Ovary (tissue), 10 donors: ENCODE measurements at places on chromosomes 5 and 9. TPM values are rescaled to one million over a fixed set of nuclear protein-coding genes. Genes with fewer than 3 reads are reported as not detected.

DNA sequence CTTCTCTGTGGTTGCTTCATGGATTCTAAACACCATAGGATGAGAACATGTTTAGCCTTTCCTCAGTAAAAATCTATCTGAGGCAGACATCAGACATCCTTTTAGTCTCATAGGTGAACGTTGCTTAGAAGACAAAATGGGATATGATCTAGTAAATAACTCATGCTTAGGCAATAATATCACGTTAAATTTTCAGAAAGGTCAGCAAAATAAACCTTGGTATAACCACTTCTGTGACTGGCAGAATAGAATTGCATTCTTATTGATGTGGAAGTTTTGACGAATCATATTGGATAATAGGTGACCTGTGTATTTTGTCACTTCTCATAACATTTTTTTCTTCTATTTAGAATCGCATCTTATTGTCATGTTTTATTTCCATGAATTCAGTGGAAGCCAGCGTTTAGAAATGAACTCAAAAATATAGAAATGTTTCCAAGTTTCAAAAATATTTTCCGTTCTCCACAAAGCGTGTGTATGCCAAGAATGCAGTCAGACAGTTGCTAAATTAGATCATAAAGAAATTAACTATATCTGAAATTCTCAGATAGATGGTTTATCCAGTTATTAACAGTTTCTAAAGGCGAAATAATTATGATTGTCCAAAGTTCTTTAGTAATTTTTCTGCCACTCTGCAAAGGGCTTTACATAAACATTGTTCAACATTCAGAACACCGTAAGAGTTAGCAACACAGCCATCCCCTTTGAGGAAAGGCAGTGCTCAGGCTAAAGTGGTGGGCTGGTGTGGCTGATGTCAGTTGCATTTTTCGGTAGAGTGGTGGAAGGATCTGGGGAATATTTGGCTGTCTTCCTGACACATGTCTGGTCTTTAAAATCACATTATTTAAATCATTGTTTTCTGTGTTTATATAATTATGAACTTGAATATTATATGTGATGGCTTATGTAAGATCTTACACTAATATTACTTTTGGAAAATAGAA, 827.2 kb downstream of the MTRR start:
- no peak for DNase-seq

DNA sequence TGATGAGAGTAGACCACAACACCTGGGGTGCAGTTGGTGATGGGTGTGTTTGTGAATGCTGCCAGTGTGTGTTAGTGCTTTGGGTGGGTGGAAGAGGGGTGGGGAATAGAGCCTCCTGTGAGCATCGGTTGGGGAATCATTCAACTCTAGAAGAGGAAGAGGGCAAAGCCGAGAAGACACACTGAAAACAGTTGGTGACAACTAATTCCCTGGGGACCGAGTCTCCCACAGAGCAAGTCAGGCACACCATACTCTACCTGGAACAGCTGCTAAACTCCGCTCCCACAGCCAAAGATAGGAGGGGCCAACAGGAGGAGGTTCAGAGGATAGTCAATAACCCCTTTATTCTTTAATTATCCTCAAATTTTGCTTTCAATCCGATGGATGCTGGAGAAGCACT, 1.6 kb upstream of the ARHGEF39 start:
- no peak for DNase-seq

DNA sequence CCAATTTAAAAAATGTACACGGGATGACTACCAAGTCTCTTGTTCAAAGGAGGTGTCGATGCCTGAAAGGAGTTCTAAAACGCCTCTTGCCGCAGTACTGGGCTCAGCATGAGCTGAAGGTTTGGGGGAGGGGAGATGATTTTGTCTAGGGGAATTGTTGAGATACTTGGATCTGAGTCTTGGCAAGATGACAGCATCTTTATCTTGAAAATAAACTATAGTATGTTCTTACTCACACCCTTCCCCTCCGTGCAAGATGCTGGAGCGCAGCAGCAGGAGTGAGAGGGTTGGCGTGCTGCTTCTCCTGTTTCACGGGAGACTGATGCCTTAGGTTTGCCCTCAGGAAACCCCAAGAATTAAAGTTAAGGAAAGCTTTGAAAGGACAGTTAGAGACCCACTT, 47.3 kb downstream of the FAM78A start:
- DNase-seq: no peak

The DOCK8 gene
- 6.1 TPM for total RNA-seq

The ADAM19 gene
- total RNA-seq: 1.7 TPM

GRCh38 chr9:17802249-17802857, 223.5 kb downstream of the SH3GL2 start:
- no peak for DNase-seq

DNA sequence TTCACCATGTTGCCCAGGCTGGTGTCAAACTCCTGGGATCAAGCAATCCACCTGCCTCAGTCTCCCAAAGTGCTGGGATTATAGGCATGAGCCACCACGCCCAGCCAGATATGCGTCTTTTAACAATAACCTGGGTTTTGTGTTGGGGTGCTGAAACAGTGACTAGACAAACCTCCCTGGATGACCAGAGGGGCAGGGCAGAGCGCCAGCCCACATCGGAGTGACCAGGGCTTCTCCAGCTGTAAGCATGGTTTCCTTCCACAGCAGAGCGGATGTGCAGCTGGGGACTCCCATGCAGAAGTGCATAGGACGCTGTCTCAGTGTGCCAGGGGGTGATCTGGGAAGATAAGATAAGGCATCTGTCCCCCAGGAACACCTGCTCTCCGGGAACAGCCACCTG, 244.9 kb downstream of the IRX2 start:
- no peak for DNase-seq

GRCh38 chr5:119501671-119502179, 49.4 kb downstream of the HSD17B4 start:
- no peak for DNase-seq

GRCh38 chr5:945691-946551, 53.2 kb downstream of the TRIP13 start:
- no peak for DNase-seq

The SLC36A3 gene
- total RNA-seq: not detected

DNA sequence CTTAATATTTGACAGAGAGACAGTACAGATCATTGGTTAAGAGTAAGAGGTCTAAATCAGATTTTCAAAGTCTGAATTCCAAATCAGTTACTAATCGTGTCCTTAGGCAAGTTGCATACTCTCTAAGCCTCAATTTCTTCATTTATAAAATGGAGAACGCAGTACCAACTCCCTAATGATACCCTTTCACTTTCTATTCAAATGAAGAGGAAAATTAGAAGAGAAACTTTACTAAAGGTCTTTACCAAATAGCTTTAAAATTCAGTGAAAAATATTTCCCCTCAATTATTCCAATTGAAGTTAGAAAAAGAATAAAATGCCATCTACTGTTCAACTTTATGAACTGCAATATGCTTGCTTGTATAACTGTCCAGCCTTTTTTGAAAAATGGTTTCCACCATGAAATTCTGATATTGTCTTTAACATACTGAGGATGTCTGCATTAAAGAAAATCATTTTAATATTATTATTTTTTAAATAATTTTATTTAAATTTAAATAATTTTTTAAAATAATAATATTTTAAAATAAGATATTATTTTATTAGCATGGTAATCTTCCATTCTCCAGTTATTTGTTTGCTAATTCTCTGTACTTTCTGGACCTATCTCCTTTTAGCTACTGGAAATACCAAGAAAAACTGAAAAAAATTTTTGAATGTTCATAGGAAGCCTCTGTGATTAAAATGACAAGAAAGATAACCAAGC, 36.0 kb downstream of the POC5 start:
- no peak for DNase-seq

The GARIN3 gene
- not detected for total RNA-seq

- no peak for DNase-seq
Measured at GRCh38 chr9:37426846-37427245, 4.3 kb downstream of the GRHPR start.

The CATSPER3 gene
- 0.63 TPM for total RNA-seq

- no peak for DNase-seq
Measured at GRCh38 chr5:67077296-67077695, 119.3 kb downstream of the CD180 start.

DNA sequence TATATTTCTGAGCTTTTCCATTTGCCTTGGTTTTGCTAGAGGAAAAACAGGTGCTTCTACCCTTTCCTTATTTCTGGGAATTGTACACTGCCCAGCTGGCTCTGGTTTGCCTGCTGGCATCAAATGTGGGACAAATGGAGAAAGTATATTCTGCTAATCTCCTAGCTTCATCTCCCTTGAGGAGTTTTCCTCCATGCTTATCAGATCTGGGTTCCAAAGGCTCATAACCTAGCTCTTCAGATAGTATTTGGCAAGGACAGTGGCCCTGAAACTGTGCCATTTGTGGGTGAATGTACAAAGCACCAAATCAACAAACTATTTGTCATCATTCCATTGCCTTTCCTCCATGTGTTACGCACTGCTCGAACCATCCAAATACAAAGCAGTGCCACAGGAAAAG, 16.2 kb downstream of the PRLR start:
- DNase-seq: no peak

GRCh38 chr9:79054500-79054899, 517.3 kb upstream of the TLE4 start:
- no peak for DNase-seq

GRCh38 chr9:23598994-23599393, 227.0 kb downstream of the ELAVL2 start:
- DNase-seq: no peak

GRCh38 chr9:136713550-136713949, 1.2 kb downstream of the DIPK1B start:
- DNase-seq: no peak

The LCN10 gene
- 4.5 TPM for total RNA-seq

GRCh38 chr9:123087359-123087888, 54.0 kb downstream of the GPR21 start:
- DNase-seq: no peak

GRCh38 chr9:11735391-11735790, 957.8 kb upstream of the TYRP1 start:
- no peak for DNase-seq

The CER1 gene
- total RNA-seq: not detected

DNA sequence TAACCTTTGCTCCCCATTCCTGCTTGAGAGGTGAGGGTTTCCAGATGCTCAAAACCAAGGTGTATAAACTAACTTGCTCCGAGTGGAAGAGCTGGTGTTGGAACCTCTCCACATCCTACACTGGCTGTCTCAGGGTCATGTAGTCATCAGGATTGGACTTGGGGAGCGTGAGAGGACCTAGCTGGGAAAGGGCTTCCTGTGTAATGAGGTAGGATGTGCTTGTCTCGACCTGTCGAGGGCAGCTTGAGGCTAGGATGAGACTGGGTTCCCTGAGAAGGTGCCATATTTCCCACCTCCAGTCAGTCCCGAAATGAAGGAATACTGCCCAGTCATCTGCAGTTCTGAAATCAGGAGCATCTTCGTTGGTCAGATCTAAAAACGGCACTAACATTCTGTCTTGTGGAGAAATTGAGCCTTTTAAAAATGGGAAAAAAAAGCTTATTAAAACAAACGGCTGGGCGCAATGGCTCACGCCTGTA, 1.3 kb downstream of the CCNI2 start:
- DNase-seq: no peak

GRCh38 chr9:114516913-114517312, 11.6 kb upstream of the WHRN start:
- DNase-seq: no peak

GRCh38 chr9:137428841-137429545, 5.8 kb downstream of the NOXA1 start:
- DNase-seq: no peak

DNA sequence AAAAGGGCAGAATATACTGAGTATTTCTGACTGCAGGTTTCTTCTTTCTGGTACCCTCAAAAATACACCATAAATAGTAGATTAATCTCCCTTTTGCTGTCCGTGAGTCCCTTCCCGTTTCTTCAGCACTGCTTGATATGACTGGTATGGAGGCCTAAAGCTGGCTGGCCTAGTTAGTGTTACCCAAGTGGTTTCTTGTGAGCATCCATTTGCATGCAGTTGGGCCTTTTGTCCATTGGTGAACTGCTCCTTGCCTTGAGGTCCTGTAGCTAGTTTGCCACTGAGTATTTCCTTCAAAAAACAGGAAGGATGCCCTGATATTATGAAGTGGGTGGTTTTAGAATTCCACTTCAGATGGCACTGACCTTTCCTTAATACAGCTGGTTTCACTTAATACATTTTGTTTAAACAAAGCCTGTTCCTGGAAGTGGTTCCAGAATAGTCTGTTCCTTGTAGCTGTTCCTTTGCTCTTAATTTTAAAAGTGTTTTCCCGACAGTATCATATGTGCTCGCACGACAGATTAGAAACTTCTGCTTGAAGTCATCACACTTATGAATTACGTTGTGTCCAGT, 40.0 kb upstream of the ABL1 start:
- no peak for DNase-seq

- DNase-seq: no peak
Measured at GRCh38 chr5:81895307-81895706, 76.5 kb upstream of the ATG10 start.

DNA sequence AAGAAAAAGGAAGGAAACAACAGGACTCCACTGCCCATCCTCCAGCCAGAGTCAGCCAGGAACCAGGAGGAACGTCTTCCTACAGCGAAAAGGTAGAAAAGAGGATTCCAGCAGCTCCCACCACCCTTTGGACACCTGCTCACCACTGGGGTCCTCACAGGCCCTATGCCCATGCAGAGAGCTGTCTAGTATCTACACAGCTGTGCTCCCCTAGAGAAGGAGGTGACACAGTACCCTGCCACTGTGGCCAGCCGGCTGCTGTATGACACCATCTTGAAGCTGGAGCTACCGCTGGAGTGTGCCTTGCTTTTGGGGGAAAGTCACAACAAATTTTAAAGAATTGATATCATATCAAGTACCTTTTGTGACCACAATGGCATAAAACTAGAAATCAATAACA, 92.6 kb downstream of the GTF3C4 start:
- DNase-seq: no peak

The PCDHB10 gene
- 2.7 TPM for total RNA-seq

DNA sequence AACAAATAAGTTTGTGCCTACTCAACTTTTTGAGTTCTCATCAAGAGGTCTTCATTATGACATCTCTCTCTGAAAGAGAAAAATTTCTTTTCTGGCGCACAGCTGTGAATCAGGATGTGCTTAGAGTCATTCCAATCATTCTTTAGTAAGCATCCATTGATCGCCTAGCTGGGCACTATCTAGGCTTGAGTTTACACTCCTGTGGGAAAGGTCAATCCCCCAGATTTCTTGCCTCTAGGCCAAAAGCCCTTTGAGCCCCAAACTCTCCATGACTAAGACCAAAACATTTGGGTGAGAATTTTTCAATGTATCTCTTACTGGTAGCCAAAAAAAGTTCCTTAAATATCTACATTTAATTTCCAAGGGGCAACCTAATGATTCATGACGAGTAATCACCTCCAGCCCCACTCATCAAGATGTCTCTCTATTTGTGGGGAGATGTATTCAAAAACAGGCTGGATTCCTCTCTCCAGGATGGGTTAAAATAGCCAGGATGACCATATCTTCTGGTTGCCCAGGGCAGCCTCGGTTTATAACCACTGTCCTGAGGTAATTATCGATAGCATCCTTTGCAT, 101.7 kb downstream of the GNA14 start:
- no peak for DNase-seq

The SDHA gene
- 90.7 TPM for total RNA-seq

GRCh38 chr5:95842854-95843544, 20.5 kb upstream of the GLRX start:
- no peak for DNase-seq

The CHSY3 gene
- total RNA-seq: 0.38 TPM

- DNase-seq: no peak
Measured at GRCh38 chr5:138448481-138449398, 9.9 kb downstream of the REEP2 start.
